ENCODE measurements at places on chromosomes 12 and 14.
A peak's percentile ranks its signal among the peaks of the same experiment; 100 is the strongest.

DNA sequence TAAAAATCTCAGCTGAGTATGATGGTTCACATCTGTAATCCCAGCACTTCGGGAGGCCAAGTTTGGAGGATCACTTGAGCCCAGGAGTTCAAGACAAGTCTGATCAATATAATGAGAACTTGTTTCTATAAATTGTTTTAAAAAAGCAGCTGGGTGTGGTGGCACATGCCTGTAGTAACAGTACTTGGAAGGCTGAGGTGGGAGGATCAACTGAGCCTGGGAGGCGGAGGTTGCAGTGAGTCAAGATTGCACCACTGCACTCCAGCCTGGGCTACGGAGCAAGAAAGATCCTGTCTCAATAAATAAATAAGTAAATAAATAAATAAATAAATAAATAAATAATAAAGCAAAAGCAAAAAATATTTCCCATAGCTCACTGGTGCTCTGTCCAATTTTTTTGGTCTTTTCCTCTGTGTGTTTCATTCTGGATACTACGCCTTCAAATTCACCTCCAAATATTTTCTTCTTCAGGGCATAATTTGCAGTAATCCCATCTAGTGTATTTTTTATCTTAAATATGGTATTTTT lies 32.7 kb upstream of the SNX6 start:
- DNase-seq, result no peak

DNA sequence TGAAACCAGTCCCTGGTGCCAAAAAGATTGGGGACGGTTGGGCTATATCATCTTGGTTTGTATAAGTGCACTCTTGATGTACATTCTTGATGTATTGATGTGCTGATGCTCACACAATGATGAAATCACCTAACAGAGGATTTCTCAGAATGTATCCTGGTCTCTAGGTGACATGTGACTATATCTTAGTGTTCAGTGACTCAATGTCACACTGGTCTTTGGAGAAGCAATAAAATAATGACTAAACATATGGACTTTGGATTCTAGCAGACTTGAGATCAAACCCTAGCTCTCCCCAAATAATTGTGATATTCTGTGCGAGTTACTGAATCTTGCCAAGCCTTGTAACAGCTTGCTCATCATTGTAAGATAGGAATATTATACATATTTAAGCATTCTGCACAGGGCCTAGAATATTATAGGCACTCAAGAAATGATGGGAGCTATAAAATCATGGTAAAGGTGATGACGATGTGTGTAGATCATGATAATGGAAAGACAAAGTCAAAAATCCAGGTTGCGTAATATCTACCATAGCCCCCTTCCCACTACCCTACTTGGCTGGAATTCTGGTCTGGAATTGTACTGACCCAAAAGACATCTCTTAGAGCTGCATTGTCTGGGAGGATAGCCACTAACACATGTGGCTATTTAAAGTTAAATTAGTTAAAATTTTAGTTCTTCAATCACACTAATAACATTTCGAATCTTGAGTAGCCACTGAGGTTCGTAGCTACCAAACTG lies 117.6 kb upstream of the PWP1 start:
- DNase-seq, result no peak

- no peak for DNase-seq
Observed at GRCh38 chr12:92562063-92562734, 140.6 kb upstream of the PLEKHG7 start.

DNA sequence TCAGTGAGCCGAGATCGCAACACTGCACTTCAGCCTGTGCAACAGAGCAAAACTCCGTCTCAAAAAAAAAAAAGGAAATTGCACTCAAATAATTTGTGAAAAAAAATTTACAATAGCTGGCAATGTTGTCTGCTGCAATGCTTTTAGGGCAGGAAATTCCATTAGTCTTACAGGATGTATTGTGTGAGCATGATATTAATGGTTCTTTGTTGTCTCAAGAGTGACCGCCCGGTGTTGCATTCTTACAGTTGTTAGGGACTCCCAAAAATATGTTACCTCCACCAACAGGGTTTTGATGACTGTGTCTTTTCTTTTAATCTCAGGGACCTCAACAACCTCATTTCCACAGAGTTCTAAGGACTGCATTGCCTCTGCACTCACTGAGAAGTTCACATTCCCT lies 44.8 kb downstream of the PZP start:
- no peak for DNase-seq

GRCh38 chr14:71322655-71323250 lies 415.5 kb downstream of the PCNX1 start:
- DNase-seq, result peak; percentile 62

GRCh38 chr14:31084385-31084784 lies 58.2 kb upstream of the STRN3 start:
- no peak for DNase-seq

- DNase-seq, result no peak
Observed at GRCh38 chr12:22588817-22589216, 36.2 kb upstream of the ETNK1 start.

All from fibroblast of skin of back (primary cell).